Stimulated activated CD8-positive, alpha-beta memory T cell treated with anti-CD3 and anti-CD28 coated beads, Interleukin-4, amount 100 ng/mL, for 1 hour (primary cell): ENCODE measurements at places on chromosomes 11 and 22.

GRCh38 chr11:6660712-6661111, 5.1 kb upstream of the DCHS1 start:
- no peak for DNase-seq

DNA sequence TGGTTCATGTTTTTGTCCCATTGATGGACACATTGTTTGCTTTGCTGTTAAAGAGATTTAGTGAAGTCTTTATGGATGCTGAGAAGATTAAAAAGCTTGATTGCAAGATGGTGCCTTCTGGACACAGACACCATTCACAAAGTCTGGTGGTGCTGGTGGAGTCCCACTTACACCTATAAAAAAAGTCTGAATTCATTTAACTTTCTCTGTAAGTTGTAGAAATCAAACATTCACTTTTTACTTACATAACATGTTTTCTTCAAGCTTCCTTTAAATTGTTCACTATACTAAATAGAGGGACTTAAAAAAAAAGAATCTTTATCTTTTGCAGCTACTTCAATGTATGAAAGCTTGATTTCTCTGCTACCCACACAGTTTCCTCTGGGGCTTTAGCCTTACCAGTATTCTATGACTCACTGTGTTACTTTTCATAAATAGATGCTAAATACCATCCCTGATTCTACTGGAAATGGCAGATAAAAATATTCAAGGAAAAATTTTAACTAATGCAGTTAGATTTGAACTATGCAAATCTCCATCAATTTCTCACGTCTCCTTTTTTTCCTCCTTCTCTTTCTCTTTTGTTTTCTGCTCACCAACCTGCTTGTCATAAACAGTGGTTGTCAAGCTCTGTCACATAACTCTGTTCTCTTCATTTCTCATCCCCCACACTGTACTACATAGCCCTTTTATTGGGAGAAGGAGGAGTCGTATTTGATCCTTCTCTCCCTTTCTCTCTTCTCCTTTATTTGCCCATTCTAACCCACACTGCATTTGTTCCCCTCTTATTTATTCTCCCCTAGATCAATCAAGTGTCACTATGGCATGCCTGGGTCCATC, 89.7 kb downstream of the FAM76B start:
- no peak for DNase-seq

DNA sequence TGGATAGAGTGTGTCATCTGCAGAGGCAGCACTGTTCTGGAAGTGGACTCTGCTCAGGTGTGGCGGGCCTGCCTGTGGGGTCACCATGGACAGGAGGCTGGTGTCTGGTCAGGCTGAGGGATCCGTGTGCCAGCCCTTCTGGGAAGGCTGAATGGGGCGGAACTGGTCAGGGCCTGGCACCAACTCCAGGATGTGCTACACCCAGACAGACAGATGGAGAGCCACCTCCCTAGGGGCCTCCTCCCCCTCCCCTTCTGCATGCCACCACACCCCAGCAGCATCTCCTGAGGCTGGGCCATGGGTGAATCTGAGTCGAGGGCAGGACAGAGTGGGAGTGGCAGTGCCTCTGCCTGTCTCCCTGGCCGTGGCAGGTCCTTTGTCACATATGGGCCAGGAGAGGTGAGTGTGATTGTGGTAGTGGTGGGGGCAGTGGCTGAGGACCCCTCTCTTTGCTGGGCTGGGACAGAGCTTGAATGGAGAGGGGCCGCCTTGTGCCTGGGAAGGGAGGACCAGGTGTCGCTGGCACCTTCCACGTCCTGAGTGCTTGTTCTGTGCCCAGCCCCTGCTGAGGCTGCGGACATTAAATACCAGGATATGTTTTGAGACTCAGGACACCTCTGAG, 29.1 kb downstream of the ST3GAL4 start:
- DNase-seq: no peak

- no peak for DNase-seq
These were observed 196.6 kb upstream of the CTSC start for GRCh38 chr11:88534185-88534584.

- no peak for DNase-seq
These were observed 153.9 kb downstream of the TEAD1 start for GRCh38 chr11:12827929-12828812.
